ENCODE measurements at places on chromosomes 5 and 9.

GRCh38 chr9:34656992-34657391, 5.0 kb downstream of the IL11RA start:
- no peak for DNase-seq

DNA sequence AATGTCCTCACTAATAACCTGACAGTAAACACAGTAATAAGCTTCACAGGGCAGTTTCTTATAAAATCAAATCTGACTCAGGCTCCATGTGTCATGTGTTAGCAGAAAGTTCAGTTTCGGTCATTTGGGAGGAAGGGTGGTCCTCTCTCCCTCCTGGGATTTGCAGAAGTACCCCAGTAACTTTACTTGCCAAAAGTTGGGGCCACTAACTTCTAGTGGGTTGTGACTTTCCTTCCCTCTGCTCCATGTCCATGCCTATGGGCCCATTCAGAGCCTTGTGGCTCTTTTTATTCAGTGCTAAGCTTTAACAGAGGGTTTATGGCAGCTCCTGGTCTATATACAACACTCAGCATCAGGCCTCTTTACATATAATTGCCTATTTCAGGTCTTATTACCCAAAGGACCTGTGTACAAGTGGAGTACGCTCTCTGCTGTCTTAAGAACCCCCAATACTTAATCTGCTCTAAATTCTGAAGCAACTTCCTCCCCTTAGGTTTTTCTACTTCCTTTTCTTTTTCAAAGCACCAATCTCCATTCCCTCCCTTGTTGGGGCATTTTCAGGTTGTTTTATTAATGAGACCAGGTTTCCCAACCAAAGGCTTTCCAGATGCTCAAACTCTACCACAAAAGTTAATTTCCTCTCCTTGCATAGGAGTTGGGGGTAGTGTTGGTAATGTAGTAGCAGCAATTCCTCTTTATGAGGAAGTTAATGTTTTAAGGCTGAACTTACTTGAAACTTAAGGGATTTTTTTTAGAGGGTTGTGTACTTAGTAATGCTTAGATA, 107.7 kb downstream of the CCDC192 start:
- no peak for DNase-seq

- no peak for DNase-seq
These were observed 212.2 kb downstream of the PDZD2 start for GRCh38 chr5:31850981-31851689.

- no peak for DNase-seq
These were observed 23.1 kb downstream of the MED10 start for GRCh38 chr5:6355294-6355693.

DNA sequence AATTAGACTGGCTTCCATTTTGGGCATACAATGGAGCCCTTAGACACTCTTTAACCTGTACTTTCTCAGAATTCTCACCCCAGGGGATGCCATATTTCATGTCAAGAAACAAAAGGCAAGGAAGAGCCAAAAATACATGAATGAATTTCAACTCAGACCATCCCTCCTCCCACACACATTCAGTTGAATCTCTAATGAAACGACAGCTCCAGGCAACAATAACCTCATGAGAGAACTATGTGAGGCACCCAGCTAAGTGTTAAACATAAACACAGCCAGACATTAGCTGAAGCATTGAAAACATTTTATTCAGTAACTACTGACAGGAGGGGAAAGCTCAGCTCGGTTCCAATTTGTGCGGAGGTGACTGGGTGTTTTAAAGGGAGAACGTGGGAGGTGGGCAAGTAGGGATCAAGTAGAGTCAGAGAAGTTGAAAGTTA, 1359.1 kb upstream of the CDH9 start:
- DNase-seq, result no peak

GRCh38 chr5:110018509-110018908, 328.8 kb downstream of the MAN2A1 start:
- no peak for DNase-seq

GRCh38 chr5:166349046-166349445, 1942.4 kb upstream of the WWC1 start:
- no peak for DNase-seq

DNA sequence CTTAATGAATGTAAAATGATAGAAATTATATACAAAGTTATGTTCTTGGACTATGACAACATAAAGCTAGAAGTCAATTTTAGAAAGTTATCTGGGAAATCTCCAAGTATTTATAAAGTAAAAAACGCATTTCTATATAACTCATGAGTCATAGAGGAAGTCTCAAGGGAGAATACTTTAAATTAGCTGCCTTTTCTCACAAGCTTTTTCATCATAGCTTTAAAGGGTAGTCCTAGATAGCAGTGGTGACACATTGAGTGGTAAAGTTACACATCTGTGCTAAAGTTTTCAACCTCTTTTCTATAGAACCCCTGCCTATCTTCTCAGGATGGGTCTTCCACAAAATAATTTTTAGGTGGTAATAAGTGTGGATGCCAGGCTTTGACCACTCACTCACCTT, 598.3 kb upstream of the FAM174A start:
- no peak for DNase-seq

- no peak for DNase-seq
These were observed 424.9 kb downstream of the IRX2 start for GRCh38 chr5:2326601-2327000.

GRCh38 chr9:14482856-14483255, 168.9 kb upstream of the NFIB start:
- DNase-seq, result no peak

- peak; percentile 32 for DNase-seq
These were observed 1.9 kb downstream of the LRRC26 start for GRCh38 chr9:137167747-137168572.

DNA sequence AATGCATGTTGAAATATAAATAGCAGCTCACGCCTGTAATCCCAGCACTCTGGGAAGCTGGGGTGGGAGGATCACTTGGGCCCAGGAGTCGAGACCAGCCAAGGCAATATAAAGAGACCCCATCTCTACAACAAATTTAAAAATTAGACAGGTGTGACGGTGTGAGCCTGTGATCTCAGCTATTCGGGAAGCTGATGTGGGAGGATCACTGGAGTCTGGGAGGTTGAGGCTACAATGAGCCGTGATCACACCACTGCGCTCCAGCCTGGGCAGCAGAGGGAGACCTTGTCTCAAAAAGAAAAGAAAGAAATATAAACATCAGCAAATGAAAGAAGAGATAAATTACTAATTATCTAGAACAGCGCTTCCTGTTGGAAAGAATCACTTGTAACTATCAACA, 105.0 kb downstream of the MAPKAP1 start:
- no peak for DNase-seq

DNA sequence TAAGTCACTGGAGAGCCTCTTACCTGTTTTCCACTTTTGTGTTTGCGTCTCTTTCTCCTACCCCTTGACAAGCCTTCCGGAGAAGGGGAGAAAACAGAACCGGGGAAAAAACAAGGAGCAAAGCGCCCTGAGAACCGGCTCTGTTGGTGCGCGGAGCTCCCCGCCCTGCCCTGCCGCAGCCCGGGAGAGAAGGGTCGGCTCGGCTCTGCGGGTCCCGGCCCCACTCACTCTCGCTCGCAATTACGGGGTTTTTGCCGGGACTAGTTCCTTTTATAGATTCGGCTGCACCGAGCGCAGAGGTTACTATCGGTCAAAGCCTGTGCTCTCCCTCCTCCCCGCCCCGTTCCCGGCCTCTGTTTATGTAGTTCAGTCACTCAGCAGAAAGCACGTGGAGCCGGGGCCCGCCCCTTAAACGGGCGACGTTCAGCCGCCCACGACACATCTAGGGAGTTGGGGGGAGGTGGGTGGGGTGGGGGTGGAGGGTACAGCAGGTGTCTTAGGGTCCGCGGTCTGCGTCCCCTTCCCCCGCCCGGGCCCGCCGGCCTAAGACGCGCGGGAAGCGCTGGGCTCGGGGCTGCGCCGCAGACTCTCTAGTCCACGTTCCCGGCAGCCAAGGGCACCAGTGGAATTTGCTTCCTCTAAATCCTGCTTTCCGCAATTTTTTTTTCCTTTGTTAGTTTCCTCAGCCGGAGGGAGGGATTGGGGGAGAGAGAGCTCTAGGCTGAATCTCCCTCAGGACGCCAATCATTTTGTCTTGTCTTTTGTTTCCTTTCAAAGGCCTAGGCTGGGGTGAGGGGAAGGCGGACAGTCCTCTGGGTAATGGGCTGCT, at the start of gene ABCA1:
TSS of gene ABCA1 (minus strand) at position 244 of the 829 bp plus-strand sequence. CDS start 24,476 bp downstream, outside the sequence.
- peak; percentile 27 for DNase-seq

GRCh38 chr5:175572886-175573285, 85.0 kb upstream of the HRH2 start:
- DNase-seq, result no peak
